Activated CD4-positive, CD25-positive, alpha-beta regulatory T cell treated with anti-CD3 and anti-CD28 coated beads, Interleukin-2, amount 50 U/mL, for 72 hours (primary cell): ENCODE measurements at places on chromosomes 6 and 20.
A peak's percentile ranks its signal among the peaks of the same experiment; 100 is the strongest.

- DNase-seq: no peak
Observed at GRCh38 chr6:42401613-42401951, 50.1 kb downstream of the TRERF1 start.

GRCh38 chr20:53159160-53159559 lies 187.0 kb downstream of the TSHZ2 start:
- DNase-seq: no peak

- no peak for DNase-seq
Observed at GRCh38 chr6:143205131-143205535, 144.4 kb downstream of the AIG1 start.

DNA sequence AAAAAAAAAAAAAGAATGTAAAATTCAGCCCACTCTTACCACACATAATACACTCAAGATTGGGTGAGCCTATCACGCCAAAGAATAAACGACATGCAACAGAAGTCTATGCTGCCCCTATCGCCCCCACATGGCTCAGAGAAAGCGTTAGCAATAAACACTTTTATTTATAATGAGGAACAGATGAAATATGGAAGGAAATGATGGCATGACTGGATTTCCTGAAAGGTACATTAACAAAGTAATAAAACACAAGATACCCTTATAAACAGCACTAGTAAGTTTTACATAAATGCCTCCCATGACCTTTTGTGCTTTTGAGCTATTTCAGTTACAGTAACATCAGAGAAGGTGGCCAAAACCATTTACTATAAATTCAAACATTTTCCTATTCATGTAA lies 71.4 kb upstream of the SCAF8 start:
- DNase-seq: no peak

- no peak for DNase-seq
Observed at GRCh38 chr6:165448210-165448609, 138.8 kb upstream of the C6orf118 start.

DNA sequence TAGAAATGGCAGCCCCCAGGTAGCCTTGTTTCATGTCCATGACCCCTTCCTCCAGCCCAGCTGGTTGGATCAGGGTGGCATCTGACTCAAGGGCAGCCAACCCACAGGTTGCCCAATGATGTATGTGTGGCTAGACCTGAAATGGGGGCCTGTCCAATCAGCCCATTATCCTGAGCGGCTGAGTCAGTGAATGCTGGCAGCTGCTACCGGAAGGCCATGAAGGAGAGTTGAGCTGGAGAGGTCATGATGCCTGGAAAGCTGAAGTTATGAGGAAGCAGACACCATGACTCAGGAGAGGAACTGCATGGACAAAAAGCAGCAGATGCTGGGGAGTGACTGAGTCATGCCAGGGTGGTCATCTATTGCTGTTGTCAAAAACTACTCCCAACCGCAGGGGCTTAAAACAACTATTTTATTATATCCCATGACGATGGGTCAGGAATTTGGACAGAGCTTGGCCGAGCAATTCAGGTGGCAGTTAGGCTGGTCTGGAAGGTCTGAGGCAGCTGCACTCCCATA lies 67.3 kb downstream of the MDGA1 start:
- no peak for DNase-seq

GRCh38 chr6:86822747-86823146 lies 114.6 kb upstream of the HTR1E start:
- no peak for DNase-seq

- no peak for DNase-seq
Observed at GRCh38 chr6:40887792-40888340, 151.2 kb downstream of the UNC5CL start.

DNA sequence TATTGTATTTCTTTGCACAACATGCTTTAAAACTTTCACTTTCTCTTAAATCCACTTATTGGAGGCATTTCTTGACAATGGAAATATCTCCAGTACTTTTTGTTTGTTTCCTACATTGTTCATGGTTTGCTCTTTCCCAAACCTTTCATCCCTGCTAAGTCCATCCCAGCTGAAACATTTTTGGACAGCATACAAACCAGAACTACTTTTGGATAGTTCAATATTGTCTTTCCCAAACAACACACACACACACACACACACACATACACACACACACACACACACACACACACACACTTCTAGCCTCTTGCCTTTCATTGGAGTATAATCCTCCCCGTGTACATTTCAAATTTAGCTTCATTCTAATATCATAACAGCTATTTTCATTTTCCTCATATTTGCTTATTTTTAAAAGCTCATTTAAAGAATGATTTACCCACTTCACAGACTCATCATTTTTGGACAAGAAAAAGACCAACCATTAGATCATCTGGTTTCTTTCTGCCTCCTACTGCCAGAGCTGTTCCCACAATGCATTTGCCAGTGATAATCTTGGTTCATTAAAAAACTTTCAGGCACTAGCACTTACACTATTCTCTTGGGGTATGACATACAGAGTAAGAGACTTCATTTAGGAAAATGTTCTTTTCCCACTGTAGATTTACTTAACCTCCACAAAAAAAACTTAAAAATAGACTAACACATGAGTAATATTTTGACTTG lies 248.1 kb downstream of the CD109 start:
- no peak for DNase-seq

GRCh38 chr20:1075616-1076015 lies 42.8 kb upstream of the PSMF1 start:
- no peak for DNase-seq

- DNase-seq: no peak
Observed at GRCh38 chr6:85050149-85050548, 285.8 kb upstream of the TBX18 start.

DNA sequence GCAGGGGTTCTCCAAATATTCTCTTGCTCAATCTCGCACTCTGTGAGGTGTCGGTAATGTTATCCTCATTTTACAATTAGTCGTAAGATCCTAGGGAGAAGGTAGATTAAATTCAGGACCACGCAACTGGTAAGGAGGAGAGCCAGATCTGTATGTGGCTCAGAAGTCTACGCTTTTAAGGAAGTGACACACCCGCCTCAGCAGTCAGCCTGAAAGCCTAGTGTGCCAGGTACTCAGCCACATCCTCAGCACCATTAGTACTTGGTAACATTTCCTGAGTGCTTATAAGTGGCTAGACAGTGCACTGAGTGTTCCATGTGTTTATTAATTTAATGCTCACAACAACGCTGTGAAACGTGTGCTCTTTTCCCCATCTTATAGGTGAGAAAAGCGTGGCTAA lies 63.7 kb downstream of the DHX35 start:
- DNase-seq: no peak

- no peak for DNase-seq
Observed at GRCh38 chr6:44227148-44227793, 3.9 kb downstream of the SLC29A1 start.

GRCh38 chr6:19204445-19204844 lies 632.7 kb upstream of the ID4 start:
- DNase-seq: no peak

- no peak for DNase-seq
Observed at GRCh38 chr6:3294921-3295871, 36.4 kb downstream of the PSMG4 start.

- DNase-seq: no peak
Observed at GRCh38 chr6:9481292-9482029, 933.4 kb downstream of the TFAP2A start.

DNA sequence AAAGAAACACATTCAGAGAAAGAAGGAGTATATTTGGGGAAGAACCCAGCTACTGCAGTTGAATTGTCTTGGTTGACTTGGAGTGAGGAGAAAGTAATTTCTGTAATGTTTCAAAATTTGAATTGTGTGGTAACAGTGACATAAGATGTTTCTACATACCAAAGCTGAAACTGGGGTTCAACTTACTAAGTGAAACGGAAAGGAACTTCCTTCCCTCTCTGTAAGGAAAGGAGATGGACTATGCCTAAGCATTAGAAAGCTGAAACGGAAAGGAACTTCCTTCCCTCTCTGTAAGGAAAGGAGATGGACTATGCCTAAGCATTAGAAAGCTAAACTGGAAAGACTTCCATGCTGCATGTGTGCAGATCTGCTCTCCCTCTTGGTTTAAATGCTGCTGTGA lies 46.0 kb downstream of the HUS1B start:
- no peak for DNase-seq

GRCh38 chr6:169858293-169858934 lies 107.0 kb downstream of the ERMARD start:
- DNase-seq: no peak

- DNase-seq: no peak
Observed at GRCh38 chr6:134983823-134984222, 33.9 kb upstream of the ALDH8A1 start.

DNA sequence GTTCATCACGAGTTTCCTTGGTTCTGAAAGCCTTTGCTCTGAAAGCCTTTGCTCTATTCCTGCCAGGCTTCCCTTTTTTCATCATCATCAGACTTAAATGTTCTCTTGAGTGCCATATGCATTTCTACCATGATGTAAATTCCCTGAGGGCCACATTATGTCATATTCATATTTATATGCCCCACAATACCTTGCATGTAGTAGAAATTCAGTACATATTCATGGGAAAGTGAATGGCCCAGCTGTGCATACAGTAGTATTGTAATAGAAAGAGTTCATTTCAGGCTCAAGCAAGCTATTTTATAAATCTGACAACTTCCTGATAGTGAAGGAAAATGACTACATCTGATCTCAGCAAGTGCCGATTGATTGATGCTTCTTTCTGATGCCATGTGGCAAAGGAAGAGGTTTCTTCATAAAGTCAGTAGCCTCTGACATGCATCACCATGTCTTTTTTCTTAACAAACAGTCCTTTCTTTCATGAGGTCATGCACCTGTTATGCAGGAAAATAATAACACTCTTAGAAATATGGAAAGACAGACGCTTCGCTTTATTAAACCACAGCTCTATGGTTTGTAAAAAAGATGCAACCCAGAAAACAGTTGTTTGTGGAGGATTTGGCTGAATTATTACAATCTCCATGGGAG lies 308.7 kb downstream of the SAMD5 start:
- no peak for DNase-seq

DNA sequence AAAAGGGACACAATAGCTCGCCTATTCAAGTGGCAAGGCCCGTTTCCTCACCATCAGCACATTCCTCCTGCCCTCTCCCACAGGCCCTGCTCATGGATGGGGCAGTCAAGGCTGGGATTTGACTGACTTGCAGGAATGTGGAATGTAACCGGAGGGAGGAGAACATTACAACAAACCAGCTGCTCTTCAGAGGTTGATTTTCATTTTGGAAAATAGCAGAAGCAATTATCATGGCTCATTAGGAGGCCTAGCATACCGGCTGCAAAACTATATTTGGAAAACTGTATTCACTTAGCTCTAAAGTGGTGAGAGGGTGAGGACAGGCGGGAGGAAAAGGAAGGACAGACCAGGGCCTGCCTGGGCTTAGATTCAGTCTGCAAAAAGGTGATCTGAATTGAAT lies 283.7 kb downstream of the CD83 start:
- DNase-seq: no peak

DNA sequence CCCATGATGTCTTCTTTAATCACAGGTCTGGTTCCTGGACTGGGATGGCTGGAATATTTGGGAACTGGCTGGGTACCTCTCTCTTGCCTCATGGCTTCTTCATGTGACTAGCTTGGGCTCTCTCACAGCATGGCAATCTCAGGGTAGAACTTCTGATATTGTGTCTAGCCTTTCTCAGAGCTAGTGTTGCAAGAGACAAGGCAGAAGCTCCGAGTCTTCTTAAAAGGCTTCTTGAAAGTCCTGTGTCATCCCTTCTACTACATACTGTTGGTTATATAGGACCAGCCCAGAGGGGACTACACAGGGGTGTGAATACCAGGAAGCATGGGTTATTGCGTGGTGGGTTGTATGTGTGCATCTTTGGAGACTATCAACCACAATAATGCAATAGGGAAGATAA lies 23.3 kb downstream of the BCAS1 start:
- DNase-seq: no peak

GRCh38 chr6:152863618-152864326 lies 113.2 kb downstream of the VIP start:
- DNase-seq: peak; percentile 56

DNA sequence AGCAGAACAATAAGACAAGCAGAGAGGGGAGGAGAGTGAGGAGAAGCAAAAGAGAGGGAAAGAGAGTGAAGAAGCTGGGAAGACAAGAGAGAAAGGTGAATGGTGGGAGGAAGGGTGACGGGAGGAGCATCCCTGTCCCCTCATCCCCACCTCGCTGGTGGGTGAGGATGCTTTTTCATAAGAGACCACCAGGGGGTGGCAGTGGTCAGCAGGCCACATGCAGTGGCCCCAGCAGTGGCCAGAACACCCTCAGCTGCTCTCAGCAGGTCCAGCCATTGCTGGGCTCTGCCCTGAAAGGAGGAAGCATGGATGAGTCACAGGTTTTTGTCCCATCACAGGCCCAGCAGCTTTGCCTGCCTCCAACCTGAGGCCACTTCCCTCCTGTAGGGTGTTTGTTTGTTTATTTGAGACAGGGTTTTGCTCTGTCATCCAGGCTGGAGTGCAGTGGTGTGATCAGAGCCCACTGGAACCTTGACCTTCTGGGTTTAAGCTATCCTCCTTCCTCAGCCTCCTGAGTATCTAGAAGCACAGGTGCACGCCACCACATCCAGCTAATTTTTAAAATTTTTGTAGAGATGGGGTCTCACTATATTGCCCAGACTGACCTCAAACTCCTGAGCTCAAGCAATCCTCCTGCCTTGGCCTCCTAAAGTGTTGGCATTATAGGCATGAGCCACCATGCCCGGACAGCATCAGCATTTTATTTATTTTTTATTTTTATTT lies 24.0 kb downstream of the FGD2 start:
- peak; percentile 64 for DNase-seq

DNA sequence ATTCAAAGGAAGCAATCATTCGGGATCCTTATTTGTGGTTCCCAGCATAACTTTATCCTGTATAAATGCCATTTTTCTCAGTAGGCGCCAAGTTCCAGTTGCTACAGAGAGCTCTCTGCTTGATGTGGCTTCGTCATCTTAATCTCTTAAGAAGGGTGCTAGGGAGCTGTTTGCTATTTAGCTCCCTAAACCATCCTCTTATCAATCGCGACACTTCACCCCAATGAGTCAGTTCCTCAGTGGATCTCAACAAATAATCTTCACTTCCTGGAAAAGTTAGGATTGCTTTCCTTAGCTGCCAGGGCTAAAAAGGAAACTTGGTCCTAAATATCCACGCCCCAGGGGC lies 1.3 kb upstream of the NKAIN2 start:
- DNase-seq: no peak

- no peak for DNase-seq
Observed at GRCh38 chr20:48723308-48724264, 104.2 kb downstream of the PREX1 start.

- no peak for DNase-seq
Observed at GRCh38 chr6:2725999-2726567, 24.6 kb downstream of the MYLK4 start.

DNA sequence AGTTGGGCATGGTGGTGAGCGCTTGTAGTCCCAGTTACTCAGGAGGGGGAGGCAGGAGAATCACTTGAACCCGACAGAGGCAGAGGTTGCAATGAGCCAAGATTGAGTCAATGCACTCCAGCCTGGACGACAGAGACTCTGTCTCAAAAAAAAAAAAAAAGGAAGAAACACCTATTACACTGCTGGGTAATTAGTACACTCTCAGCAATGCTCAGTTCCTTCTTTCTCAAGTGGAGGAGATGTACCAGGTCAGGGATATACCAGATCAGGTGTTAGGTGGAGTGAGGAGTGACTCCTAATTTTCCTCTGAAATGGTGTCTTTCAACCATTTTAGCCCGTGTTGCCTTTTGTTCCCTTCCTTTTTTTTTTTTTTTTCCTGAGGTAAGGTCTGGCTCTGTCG lies 30.0 kb upstream of the UBR2 start:
- no peak for DNase-seq

- no peak for DNase-seq
Observed at GRCh38 chr6:34745277-34746103, 11.8 kb upstream of the SNRPC start.
